Adrenal gland (tissue), 19 donors: ENCODE measurements at places on chromosomes 11 and 22.

DNA sequence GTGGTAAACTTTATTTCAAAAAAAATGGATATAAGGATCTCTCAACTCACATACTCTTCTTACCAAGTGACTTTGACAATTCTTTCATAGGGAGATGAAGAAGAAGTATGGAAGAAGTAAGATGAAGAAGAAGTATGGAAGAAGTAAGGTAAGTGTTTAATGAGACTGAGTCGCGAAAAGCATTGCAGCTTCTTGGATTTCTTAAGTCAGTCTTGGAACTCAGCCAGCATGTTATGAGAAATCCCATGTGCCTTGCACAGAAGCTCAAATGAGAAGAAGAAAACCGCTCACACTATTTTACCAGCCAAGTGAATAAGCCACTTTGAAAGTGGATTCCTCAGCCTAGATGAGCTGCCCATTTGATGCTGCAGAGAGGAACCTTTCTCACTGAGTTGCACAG is 332.0 kb upstream of the CCDC179 start:
- no peak for DNase-seq

DNA sequence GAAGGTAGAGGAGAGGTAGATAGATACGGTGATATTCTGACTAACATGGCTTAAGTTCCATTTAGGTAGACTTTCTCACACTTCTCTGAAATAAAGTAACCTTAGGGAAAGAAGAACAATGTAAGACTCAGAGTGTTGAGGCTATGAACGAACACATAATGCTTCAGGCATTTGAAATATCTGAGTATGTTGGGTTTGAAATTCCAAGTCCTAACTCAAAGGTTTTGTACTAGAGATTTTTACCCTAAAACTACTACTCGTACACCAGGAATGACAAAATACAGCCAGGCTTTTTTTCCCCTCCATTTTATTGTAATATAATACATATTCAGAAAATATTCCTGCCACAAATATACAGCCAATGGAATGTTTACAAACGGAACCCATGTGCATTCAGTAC is 592.6 kb downstream of the ETS1 start:
- no peak for DNase-seq

GRCh38 chr22:36027935-36028645 is 534 bp downstream of the RBFOX2 start:
- peak; percentile 40 for DNase-seq

- peak; percentile 71 for DNase-seq
Observed at GRCh38 chr11:86769219-86769618, 31.1 kb upstream of the PRSS23 start.

GRCh38 chr11:20311444-20311843 is 52.1 kb upstream of the HTATIP2 start:
- DNase-seq: no peak

DNA sequence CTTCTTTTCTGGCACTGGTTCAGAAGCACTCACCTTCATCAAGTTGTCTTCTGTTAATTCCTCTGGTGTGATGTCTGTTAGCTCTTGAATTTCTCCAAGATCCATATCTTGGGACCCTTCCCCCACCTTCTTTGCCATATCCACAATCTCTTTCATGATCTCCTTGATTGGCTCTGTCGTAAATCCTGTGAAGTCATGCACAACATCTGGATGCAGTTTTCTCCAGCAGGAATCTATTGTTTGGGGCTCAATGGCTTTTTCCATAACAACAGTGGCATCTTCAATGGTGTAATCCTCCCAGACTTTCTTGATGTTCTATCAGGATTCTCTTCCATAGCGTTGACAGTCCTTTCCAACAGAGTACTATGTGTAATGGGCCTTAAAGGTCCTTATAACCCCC is 96.9 kb downstream of the CSTPP1 start:
- no peak for DNase-seq

GRCh38 chr11:10829139-10829538 is 20.4 kb upstream of the EIF4G2 start:
- no peak for DNase-seq

DNA sequence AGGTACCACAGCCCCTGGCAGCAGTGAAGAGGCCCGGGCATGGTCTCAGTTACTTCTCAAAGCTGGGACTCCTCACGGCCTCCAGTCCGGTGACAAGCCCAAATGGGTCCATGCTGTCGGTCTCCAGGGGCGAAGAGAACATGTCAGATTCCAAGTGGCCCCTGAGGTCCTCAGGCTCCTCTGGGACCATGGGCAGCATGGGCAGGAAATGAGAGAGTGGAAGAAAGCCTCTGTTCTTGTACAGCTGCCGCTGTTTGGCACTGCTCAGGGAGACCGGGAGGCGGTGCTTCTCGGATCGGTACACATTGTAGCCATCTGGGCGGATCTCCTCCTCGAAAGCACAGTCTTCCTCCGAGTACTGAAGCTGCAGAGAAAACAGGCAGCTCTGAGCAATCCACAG is 4.6 kb downstream of the FGF19 start:
- no peak for DNase-seq

- peak; percentile 13 for DNase-seq
Observed at GRCh38 chr22:23681026-23681809, 9.6 kb upstream of the RGL4 start.

- DNase-seq: peak; percentile 77
Observed at GRCh38 chr11:84558085-84558905, 1068.8 kb downstream of the DLG2 start.
